NK-92 treated with Interleukin-12 subunit alpha and Interleukin-12 subunit beta, amount 100 ng/mL, for 24 hours (cell line): ENCODE measurements at places on chromosomes 2 and 18.

DNA sequence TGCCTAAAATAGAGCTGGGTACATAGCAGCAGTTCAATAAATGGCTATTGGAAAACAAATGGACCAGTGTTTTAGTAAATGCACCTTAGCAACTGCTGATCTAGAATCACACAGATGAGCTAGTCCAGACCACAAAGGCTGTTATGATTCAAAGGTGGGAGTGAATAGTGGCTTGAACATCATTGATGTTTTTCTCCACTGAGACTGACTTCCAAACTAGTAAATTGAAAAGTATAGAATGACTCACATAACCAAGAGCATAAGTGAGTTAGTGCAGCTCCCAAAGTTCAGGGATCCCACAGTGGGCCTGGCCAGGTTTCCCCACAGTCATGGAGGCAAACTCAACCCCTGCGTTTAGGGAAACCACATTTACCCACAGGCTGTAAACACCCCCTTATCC, 106.7 kb upstream of the YPEL5 start:
- no peak for DNase-seq

- no peak for DNase-seq
Measured at GRCh38 chr2:175580652-175581051, 399.1 kb upstream of the ATP5MC3 start.

GRCh38 chr2:68196120-68196716, 38.5 kb downstream of the PNO1 start:
- no peak for DNase-seq

GRCh38 chr2:31202833-31203232, 14.5 kb downstream of the CAPN14 start:
- DNase-seq, result no peak

GRCh38 chr2:61722318-61722717, 131.5 kb downstream of the FAM161A start:
- no peak for DNase-seq

- DNase-seq, result peak; percentile 76
Measured at GRCh38 chr2:218397820-218398436, 1.7 kb upstream of the CTDSP1 start.

DNA sequence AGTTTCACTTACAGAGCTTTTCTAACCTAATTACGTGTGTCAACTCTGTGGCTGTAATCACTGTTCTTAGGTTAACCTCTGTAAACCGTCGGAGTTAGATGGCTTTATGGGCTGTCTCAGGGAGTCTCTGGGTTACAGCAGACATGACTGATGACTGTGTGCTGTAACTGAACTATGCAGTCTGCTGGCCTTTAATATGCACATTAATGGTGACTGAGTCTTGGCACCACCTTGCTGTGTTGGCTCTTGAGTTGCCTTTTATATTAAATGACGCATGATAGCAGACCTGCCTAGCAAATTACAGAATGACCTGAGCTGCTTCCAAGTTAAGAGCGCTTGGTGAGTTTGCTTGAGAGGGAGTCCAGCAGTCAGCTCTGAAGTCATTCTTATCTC, 90.1 kb downstream of the ACKR3 start:
- DNase-seq, result no peak

- DNase-seq, result no peak
Measured at GRCh38 chr18:51255693-51256092, 58.2 kb upstream of the MEX3C start.

DNA sequence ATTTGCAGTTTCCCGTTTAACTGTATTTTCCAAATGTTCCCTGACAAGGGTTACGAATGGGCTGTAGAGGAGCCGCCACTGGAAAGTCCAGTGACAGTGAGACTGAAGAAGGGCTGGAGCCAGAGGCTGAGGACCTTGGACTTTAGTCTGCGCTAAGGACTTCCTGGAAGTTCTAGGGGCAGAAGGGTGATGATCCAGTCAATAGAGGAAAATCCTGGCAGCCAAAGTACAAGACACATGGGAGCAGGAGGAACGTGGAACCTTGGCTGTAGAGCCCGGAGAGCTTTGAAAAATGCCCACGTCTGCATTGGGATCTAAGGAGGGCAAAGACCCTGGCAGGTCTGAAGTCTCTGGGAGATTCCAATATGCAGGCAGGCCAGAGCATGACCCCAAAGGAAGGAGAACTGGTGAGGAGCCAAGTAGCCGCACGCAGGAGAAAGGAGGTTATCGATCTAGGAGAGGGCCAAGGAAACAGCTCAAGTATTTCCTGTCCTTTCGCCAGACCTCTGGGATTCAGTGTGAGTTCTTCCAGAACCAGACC, 28.5 kb downstream of the MBP start:
- DNase-seq, result no peak

GRCh38 chr18:10928011-10928771, 221.2 kb downstream of the PIEZO2 start:
- DNase-seq, result no peak

DNA sequence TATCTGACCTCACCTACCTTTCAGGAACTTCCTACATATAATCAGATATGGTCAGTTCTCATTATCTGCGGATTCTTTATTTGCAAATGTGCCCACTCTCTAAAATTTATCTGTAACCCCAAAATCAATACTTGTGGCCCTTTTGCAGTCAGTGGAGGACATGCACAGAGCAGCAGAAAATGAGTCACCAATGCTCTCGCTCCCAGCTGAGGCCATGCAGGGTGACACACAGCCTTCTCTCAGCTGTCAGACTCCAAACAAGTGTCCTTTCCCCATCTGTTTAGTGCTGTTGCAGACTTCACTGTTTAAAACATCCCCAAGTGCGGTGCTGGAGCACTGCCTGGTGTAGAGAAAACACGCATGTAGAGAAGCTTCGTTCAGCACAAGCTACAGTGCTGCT, 171.9 kb upstream of the SALL3 start:
- DNase-seq, result no peak

DNA sequence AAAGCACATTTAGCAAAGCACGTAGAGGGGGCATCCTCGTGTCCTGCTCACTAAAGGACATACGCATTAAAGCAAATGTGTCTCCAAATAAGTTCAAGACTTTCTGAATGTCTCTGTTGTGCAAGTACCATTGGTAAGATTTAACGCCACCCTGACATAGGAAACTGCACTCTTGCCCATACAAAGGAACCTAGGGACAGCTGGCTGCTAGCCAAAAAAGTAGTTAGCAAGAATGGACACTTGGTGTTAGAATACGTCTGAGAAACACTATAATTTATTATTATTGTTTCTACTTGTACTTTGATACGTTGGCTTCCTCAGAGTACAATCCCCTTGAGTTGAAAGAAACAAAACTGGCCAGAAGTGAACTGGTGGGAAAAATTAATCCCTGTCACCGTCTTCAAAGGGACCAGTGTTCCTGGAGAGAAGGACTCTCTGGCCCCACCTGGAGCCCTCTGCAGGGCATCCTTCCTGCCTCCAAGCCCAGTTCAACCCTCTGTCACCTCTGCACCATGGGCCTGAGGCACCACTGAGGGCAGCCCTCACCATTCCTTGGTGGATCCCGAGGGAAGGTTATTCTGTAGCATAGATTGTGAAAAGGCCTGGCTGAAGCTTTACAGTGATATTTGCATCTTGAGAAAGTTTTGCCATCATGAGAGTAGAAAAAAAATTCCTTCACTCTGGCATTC, 51.4 kb upstream of the APCDD1 start:
- no peak for DNase-seq

GRCh38 chr2:10517351-10518043, 69.4 kb upstream of the ODC1 start:
- DNase-seq, result no peak

DNA sequence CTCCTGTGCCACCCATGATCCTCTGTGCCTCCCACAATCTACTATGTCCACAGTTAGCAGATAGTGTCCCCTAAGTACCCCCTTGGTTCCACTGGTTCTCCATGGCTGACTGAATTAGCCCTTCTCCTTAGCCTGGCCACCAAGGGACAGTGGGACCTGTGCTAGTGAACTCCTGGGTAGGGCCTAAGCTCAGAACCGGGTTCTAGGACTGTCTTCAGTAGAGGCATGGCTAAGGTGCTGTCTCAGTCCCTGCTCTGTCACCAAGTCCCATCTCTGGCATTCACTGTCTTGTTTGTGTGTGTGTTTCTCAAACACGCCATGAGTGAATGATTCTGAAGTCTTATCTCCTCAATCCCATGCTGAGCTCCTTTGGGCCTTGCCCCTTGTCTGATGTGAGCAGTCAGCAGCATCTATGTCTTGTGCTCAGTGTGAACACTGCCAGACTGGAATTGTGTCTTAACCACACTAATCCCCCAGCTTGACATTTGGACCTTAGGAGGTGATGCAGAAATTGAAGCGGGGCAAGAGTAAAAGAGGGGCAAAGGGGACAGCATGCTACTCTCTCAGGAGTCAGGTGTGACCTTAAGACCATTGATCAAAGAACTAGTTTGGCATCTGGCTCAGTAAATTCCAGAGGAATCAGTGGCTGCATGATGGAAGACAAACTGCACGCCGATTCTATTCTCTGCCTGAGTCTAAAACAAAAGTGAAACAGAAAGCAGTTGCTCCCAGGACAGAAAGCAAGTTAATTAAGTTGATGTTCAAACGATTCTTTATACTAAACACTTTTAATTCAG, 190.5 kb downstream of the ALPK2 start:
- no peak for DNase-seq

- no peak for DNase-seq
Measured at GRCh38 chr18:48123324-48123723, 192.9 kb upstream of the SMAD2 start.

GRCh38 chr2:8253781-8254180, 428.1 kb upstream of the ID2 start:
- no peak for DNase-seq

- no peak for DNase-seq
Measured at GRCh38 chr2:130808482-130809268, 28.0 kb upstream of the ARHGEF4 start.

DNA sequence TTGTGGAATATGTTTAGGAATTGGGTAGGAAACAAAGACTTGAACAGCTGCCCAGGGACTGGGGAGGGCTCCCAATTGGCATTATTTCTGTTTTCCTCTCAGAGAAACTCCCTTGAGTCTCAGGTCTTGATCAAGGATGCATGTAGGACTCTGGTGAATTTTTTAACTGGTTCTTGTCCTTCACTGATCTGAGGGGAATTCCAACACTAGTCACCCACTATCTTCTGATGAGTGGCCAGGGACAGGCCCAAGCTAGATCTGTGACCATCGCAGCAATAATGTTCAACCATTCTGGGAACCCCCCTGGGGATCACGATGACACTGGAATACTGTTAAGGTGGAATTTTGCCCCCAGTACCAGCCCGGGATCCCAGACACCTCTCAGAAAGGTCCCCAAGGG, 132.0 kb downstream of the SH3BP4 start:
- no peak for DNase-seq

GRCh38 chr2:189454009-189454408, 12.7 kb downstream of the WDR75 start:
- DNase-seq, result no peak

DNA sequence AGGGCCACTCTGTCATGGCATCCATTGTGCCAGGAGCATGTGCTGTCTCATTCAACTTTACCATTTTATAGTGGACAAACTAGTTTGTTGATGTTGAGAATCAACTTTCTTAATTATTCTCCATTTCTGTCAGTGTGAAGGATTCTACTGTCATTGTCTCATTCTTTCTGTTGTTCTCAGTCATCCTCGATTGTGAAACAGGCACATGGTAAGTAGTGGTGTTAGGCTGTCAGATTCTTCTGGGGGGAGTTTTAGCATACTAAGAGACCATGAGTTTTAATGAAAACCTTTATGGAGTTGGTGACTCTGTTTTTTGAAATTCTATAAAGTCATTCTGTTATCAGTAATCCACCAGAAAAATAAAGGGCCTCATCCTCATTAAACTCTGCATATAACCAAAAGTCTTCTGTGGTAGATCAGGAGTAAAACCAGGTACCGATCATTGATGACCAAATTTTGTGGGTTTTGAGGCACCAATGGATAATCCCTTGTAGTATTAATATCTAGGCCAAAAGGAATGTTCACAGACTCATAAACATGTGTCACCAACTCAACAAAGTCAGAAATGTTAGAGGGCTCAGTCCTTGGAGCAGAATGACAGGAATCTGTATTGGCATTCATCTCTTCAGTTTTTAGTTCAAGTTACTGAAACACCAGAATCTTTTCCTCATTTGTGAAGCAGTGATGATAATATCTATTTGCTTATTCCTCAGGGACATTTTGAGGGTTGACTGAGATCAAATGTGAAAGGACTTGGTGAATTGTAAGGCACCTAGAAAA, 73.2 kb downstream of the CERS6 start:
- DNase-seq, result no peak

- no peak for DNase-seq
Measured at GRCh38 chr18:50312296-50313030, 25.0 kb upstream of the CXXC1 start.

GRCh38 chr2:107392241-107392704, 434.4 kb upstream of the RGPD4 start:
- no peak for DNase-seq

DNA sequence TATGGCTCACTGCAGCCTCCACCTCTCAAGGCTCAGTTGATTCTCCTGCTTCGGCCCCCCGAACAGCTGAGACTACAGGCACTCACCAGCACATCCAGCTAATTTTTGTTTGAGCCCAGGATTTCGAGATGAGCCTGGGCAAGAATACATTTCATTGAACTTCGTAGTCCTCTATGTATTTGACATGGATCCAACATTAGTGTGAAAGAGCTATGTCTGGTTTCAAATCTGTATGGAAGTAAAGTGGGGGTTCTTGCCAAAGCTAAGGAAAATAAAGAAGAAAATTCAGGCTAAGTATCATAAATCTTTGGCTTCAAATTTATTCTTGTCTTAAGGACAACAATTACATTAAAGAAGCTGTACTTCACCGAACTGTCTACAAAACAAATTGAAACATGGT, 1291.7 kb upstream of the CRIM1 start:
- no peak for DNase-seq

DNA sequence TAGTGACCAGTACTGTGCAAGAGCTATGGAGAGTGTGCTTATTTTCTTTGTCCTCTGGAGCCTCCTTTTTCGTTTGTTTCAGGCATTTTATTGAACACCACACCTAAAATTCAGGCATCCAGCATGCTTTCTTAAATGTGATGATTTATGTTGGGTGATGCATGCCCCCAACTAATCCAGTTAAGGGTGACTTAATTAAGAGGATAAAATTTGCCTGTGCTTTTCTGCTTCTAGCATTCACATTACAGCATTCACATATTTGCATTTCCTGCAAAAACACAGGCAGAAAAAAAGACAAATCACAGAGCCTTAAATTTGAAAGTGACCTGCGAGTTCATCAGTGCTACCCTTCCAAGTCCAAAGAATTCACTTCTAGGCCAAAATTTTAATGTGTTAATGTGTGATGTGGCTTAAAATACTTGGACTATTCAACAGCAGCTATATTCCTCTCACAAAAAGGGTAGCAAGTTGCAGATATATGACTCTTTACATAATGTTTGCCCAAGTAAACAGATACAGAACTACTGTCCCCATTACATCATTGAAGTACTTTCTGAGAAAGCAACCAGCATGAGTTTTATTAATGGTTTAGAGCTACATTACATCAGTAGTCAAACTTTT, 286.5 kb downstream of the THSD7B start:
- DNase-seq, result no peak

GRCh38 chr2:125564471-125564870, 1091.5 kb upstream of the GYPC start:
- DNase-seq, result no peak

- no peak for DNase-seq
Measured at GRCh38 chr2:86249579-86250391, 50.5 kb downstream of the MRPL35 start.
